ENCODE measurements at places on chromosomes 2 and 18. TPM values are rescaled to one million over a fixed set of nuclear protein-coding genes. Genes with fewer than 3 reads are reported as not detected.

CTDSP1 gene
- total RNA-seq = 58.7 TPM

TRAF3IP1 gene
- 28.3 TPM for total RNA-seq

ZNF396 gene
- total RNA-seq = 10.4 TPM

DES gene
- total RNA-seq = 1.6 TPM

GRCh38 chr2:159497256-159497655 is 119.1 kb downstream of the BAZ2B start:
- no peak overlapping the region for H3K27ac ChIP-seq
- no peaks in the 10 kb centered on the region for H3K27me3 ChIP-seq
- peaks cover 8% of the 10 kb centered on the region for H3K36me3 ChIP-seq
- no peaks in the 10 kb centered on the region for H3K4me1 ChIP-seq
- H3K4me3 ChIP-seq = no peak overlapping the region

GRCh38 chr2:9093324-9093723 is 89.8 kb upstream of the MBOAT2 start:
- no peaks in the 10 kb centered on the region for H3K36me3 ChIP-seq
- no peaks in the 10 kb centered on the region for H3K4me1 ChIP-seq
- no peak overlapping the region for H3K27ac ChIP-seq
- H3K27me3 ChIP-seq = no peaks in the 10 kb centered on the region

DNA sequence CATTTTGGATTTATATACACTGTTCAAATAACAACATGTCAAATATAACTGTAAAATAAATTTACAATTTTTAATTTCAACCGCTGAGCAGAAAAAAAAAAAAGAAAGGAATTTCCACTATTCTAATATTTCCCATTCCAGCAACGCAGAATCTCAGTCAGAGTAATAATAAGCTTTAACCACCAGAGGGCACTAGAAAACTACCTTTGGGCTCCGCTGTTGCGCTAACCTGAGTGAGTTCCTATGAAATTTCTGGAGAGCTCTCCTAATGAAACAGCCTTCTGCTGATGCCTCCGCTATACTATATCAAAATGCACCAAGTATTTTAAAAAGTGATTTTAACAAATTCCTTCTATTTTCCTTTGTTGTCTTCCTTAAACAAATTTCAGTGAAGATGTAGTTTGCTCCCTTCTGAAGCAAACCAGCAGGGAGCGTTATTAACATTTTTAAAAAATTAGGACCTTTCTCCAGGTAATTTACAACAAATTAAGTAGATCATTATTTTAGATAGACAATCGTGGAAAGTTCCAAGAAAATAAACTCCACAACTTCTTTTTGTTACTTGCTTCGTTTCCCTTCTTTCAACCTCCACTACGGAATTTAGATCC is 23.0 kb downstream of the ERMN start:
- H3K4me3 ChIP-seq = no peak overlapping the region
- no peak for DNase-seq
- H3K27me3 ChIP-seq = no peaks in the 10 kb centered on the region
- no peak overlapping the region for H3K27ac ChIP-seq
- H3K36me3 ChIP-seq = no peaks in the 10 kb centered on the region

- H3K27ac ChIP-seq = no peak overlapping the region
- no peaks in the 10 kb centered on the region for H3K27me3 ChIP-seq
- H3K4me3 ChIP-seq = no peak overlapping the region
- H3K36me3 ChIP-seq = no peaks in the 10 kb centered on the region
Observed at GRCh38 chr2:171279983-171280790, 119.5 kb upstream of the TLK1 start.

- no peaks in the 10 kb centered on the region for H3K36me3 ChIP-seq
- H3K4me3 ChIP-seq = no peak overlapping the region
- H3K4me1 ChIP-seq = no peaks in the 10 kb centered on the region
- no peak overlapping the region for H3K27ac ChIP-seq
Observed at GRCh38 chr2:18149660-18150246, 271.3 kb downstream of the KCNS3 start.

DNA sequence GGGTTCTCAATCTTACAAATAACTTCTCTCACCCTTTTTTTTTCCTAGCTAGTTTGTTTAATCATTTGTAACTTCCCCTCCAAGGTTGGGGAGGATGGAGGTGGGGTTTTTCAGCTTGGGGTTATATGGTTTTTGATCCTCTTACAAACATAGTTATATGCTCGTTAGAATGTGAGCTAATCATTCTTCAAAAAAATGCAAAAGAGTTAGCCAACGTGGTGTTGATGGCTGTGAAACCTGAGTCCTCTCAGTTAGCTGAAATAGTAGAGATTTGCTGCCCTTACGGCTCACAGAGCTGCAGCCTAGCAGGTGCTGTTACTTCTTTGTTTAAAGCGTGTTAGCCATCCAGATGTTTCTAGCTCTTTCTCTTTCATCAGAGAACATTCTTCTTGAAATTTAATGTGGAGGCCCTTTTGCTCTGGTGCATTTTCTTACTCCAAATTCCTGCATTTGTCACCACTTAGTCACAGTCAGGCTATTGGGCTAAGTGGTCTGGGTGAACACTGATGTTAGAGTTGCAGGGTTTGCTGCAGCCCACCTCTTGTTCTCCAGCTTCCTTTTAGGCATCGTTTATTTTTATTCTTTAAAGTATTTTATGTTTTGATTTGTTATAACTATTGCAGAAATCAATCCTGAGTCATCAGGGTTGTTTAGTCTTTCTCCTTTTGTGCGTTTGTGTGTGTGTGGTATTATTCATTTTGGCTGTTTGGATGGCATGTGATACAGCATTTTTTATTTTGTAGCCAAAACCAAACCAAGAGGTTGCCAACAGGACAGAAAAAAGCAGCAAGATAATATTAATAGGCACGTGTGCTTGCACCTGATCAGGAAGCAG is 41.1 kb downstream of the LIMS1 start:
- no peaks in the 10 kb centered on the region for H3K36me3 ChIP-seq
- DNase-seq = no peak
- peak overlapping the region; percentile 36 for H3K27ac ChIP-seq

All from endodermal cell (in vitro differentiated cells).